ENCODE measurements at places on chromosomes 1 and 21. TPM values are rescaled to one million over a fixed set of nuclear protein-coding genes. Genes with fewer than 3 reads are reported as not detected.
A peak's percentile ranks its signal among the peaks of the same experiment; 100 is the strongest.

- DNase-seq, result no peak
These were observed 120.7 kb upstream of the CSF3R start for GRCh38 chr1:36603461-36603860.

DNA sequence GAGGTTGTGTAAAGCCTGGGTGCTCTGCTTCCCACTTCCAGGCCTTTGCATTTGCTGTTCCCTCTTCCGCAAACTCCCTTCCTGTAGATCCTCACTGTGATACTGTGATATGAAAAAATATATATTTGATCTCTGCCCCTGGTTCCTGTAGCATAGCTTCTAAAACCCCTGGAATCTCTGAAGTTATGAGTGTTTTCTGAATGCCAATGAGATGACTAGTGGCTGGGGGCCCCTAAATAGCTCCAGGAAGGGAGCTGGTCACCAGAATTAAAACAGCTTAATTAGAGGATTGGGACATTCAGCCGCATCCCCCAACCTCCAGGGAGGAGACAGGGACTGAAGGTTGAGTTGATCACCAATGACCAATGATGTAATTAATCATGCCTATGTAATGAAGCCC is 21.9 kb downstream of the DUSP10 start:
- DNase-seq, result no peak

DNA sequence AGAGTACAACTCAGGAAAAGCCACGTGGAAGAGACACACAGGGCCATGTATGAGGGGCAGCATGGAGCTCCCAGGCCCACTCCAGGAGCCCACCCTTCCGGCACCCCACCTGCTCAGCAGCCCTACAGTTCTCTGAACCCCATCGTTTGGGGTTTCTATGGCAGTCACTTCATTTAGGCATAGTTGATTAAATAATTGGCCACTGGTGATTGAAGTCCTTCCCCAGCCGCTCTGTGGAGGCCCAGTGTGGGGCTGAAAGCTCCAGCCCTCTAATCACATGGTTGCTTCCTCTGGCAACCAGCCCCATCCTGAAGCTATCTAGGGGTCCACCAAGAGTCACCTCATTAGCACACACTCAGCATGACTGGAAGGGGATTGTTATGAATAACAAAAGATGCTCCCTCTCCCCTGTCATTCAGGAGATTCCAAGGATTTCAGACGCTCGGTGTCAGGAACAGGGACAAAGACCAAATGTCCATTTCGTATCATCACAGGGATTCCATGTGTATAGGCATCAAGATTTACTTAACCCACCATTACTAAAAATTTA is 12.2 kb upstream of the S100A7A start:
- no peak for DNase-seq

GRCh38 chr1:68673771-68674170 is 176.9 kb upstream of the DEPDC1 start:
- DNase-seq, result no peak

- DNase-seq, result peak; percentile 56
These were observed 73.4 kb downstream of the GALNT2 start for GRCh38 chr1:230140221-230141020.

GRCh38 chr1:94883691-94884090 is 43.2 kb downstream of the CNN3 start:
- no peak for DNase-seq

DNA sequence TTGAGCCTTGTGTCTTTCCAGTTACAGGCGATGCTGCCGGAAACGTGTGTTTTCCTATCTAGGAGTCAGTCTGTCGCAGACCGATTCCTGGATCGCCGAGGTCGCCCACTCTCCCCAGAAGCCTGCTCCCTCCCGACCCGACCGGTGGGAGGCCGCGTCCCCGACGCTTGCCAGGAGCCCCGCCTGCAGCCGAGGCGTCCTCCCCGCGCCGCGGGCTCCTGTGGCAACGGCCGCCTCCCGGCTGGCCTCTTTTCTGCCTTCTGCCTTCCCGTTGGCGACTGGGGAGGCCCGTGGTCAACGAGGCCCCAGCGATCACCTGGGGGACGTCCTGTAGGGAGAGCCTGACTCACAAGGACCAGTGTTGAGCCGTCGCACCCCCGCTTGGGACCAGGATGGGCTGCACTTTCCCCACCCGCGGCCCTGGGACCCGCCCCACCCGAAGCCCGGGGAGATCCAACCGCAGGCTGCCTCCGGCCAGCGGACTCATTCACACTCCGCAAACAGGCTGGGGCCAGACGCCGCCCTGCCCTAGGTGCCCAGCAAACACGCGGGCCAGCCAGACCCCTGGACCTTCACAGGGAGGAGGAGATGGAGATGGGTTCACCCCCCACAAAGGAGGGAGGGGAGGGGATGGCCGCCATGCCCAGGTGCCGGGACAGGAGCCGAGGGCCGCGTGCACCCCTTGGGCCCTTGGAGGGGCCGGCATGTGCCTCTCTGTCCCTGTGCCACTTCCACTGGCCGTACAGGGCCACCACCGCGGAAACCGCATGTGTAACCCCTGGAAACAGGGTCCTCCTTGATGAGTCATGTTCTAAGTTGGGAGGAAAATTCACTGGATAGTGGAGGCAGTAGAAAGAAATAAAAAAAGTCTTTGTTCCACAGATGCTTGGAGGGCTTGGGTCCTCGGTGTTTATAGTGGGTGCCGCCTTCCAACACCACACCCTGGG is 7.2 kb upstream of the COL6A1 start:
- DNase-seq, result peak; percentile 74

- DNase-seq, result no peak
These were observed 8.8 kb upstream of the ZBTB18 start for GRCh38 chr1:244042293-244042692.

PRR9 gene
- not detected for total RNA-seq

XCL1 gene
- total RNA-seq, result 0.77 TPM

DNA sequence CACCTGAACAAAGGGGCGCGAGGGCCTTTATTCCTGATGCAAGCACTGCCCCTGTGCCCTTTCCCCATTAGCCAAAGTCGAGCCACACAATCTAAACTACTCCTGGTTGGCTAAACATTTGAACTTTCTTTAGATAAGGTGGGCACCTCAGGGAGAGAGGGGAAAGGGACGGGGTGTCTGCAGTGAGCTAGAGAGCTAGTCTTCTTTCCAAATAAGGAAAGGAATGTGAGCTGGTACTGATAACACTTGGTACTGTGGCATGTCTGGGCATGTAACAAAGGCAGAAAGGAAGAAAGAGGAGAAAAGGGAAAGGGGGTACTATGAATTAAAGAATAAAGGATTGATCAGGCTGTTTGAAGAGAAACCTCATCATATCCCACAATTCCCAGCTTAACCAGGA is 62.8 kb downstream of the OVGP1 start:
- no peak for DNase-seq

DNA sequence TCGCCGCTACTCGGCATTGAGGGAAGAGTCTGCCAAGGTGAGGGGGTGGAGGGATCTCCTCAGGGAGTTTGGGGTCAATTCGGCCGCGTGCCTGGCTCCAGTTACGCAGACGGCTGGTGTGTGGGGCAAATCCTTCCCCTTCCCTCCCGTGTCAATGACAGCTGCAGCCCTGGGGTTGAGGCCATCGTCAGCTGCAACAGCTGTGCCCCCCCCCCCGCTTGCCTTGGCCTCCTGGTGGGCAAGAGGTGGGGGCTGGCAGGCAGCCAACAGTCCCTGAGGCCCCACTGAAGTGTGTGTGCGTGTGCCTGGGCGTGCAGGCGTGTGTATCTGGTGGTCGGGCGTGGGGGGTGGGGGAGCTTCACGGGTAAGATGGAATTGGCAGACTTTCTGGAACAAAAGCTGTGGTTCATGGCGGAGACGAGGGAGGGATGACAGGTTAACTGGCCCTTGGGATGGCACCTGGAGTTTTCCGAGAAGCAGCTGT is 25.6 kb downstream of the PPFIA4 start:
- no peak for DNase-seq

UBE2J2 gene
- total RNA-seq, result 41.5 TPM

DNA sequence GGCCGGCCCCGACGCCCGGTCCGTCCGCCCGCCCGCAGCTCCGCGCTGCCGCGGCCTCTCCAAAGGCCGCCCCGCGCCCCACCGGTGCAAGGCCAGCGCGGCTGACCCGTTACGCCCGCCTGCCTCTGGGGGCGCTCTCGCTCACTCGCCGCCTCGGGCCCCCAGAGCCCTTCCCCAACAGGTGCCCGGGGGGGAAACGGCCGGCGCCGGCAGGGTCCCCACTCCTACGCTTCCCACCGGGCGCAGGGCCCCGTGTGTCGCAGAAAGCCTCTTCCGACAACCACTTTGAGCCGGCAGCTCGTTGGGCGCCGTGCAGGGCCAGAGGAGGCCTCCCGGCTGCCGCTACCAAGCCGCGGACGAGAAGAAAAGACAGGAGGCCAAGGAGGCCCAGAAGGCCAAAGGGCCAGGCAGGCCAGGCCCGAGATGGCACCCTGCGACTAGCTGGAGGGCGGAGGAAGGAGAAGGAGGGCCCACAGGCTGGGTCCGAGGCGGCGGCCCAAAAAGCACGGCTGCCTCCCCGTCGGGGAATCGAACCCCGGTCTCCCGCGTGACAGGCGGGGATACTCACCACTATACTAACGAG is 64.9 kb upstream of the FCGR2A start:
- DNase-seq, result peak; percentile 53

GRCh38 chr1:211537253-211537652 is 41.7 kb downstream of the SLC30A1 start:
- no peak for DNase-seq

MARK1 gene
- total RNA-seq, result 17.7 TPM

- peak; percentile 34 for DNase-seq
These were observed 4.5 kb downstream of the PODN start for GRCh38 chr1:53066488-53066887.

- DNase-seq, result no peak
These were observed 24.0 kb downstream of the NSUN4 start for GRCh38 chr1:46364612-46365011.

DNA sequence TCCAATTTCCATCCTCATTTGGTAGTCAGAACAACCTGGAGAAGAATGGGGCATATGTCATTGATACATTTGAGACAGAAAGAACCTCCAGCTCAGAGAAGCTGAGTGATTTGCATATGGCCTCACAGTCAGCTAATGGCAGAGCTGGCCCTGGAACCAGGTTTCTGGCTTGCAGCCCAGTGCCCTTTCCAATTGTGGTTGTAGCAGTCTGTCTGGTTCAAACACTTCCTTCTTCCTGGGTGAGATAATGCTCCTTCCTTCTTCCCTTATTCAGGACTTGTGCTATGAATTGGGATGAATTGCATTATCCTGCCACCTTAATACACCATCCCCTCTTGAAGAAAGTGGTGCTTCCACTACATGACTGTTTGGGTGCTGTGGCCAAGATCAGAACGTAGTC is 24.2 kb downstream of the SLC5A9 start:
- DNase-seq, result peak; percentile 50

THEM5 gene
- not detected for total RNA-seq

DNA sequence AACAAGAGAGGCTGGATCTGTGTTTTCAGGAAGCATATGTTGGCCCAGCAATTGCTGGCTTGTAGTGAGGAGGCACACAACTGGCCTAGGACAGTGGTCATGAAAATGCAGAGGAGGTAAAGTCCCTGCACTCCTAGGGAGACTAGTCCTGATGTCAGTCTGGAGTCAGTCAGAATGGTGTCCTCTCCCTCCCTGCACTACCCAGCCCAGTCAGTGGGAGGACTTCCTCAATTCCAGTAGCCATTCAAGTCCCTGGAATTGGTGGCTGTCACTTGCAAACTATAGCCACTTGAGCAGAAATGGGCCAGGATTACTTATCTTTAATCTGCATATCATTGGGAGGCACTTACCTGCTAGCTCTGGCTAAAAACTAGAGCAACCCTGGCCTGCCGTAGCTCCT is 18.6 kb downstream of the NDUFS5 start:
- no peak for DNase-seq

PRPF38B gene
- total RNA-seq, result 18.9 TPM

DNA sequence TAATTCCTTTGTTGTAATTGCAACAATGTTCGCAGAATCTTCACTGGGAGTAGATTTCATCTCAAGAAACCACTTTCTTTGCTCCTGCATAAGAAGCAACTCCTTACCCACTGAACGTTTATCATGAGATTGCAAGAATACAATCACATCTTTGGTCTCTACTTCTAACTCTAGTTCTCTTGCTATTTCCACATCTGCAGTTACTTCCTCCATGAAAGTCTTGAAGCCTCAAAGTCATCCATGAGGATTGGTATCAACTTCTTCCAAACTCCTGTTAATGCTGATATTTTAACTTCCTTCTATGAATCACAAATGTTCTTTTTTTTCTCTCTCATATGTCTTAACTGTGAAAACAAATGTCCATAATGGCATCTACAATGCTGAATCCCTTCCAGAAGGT is 118.6 kb upstream of the RAB4A start:
- no peak for DNase-seq

LCE1E gene
- not detected for total RNA-seq

- no peak for DNase-seq
These were observed 24.2 kb downstream of the CAPZB start for GRCh38 chr1:19461220-19461554.

B3GALT5 gene
- total RNA-seq, result 0.06 TPM

DNA sequence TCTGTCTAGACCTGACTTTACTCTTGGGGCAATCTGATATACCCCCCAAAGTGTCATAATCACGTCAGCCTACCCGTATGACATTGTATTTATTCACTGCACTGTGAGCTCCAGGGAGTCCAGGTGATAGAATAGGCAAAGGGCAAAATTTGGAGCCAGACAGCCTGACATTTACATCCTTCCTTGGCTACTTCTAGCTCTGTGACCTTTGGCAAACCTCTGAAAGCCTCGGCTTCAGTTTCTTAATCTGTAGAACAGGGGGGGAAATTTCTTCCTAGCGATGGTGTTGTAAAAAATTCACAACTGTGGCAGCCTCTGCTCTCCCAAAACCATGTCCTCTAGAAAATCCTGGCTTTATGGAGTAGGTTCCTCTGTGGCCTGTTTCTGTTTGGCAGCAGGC is 240.9 kb downstream of the KIF26B start:
- no peak for DNase-seq

DNA sequence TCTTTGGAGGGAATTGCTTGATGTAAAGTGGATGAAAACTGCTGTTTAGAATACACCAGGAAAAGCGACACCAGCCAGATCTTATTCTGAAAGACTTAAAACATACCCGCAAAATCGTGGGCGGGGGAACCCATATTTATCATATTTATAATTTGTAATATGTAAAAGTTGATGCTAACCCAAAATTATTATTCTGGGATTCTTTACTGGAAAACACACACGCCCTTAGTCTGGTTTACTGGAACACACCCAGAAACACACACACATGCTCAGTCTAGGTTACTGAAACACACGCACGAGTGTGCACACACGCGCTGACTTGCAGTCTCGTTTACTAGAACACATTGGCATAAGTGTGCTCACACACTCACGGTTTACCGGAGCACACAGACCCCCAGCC is 32.5 kb downstream of the ATP5PO start:
- no peak for DNase-seq

GRCh38 chr1:77533660-77534305 is 148.7 kb downstream of the ZZZ3 start:
- peak; percentile 60 for DNase-seq

GRCh38 chr1:30977105-30977504 is 68.5 kb upstream of the SDC3 start:
- no peak for DNase-seq

DNA sequence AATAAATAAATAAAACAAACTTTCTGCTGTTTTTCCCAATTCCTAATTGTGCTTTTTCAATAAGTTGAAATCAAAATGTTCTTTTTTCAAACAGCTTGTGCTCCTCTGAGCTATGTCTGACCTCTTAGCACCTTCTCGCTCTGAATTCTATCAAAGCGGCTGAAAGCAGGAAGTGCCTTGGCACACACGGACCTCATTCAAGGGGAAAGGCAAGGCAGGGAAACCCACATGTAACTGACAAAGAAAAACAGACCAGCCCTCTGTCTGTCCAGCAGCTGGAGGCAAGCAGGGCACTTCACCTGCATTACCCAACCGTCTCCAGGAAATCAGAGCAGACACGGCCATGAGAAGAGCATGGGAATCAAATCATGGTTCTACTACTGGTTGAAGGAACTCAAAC is 56.7 kb downstream of the PLPP3 start:
- DNase-seq, result no peak

All from left cardiac atrium (tissue), 4 donors.